ENCODE measurements at places on chromosomes 13 and 19.

GRCh38 chr13:76853921-76854608 is 32.1 kb downstream of the KCTD12 start:
- DNase-seq: no peak

- no peak for DNase-seq
Measured at GRCh38 chr13:41905600-41906254, 55.2 kb downstream of the VWA8 start.

DNA sequence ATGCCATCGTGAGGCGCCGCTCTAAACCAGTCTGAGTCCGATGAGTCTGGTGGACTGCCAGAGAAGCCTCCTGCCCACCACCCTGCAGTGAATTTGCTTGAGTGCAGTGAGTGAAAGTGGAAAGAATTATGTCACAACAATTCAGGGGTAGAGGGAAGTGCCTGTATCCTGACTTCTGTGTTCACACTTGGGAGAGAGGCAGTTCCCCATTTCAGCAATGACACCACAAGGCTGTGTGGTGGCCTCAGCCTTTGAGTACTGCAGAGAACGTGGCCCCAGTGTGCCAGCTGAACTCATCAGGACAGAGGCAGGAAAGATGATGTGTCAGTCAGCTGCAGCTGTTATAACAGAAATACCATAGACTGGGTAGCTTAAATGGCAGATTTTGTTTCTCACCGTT is 155.6 kb downstream of the COG6 start:
- no peak for DNase-seq

- DNase-seq: no peak
Measured at GRCh38 chr13:23952796-23953195, 55.5 kb upstream of the C1QTNF9B start.

GRCh38 chr19:52214241-52214640 is 24.4 kb downstream of the PPP2R1A start:
- no peak for DNase-seq

- DNase-seq: peak; percentile 68
Measured at GRCh38 chr13:39144941-39145533, 106.8 kb downstream of the NHLRC3 start.

DNA sequence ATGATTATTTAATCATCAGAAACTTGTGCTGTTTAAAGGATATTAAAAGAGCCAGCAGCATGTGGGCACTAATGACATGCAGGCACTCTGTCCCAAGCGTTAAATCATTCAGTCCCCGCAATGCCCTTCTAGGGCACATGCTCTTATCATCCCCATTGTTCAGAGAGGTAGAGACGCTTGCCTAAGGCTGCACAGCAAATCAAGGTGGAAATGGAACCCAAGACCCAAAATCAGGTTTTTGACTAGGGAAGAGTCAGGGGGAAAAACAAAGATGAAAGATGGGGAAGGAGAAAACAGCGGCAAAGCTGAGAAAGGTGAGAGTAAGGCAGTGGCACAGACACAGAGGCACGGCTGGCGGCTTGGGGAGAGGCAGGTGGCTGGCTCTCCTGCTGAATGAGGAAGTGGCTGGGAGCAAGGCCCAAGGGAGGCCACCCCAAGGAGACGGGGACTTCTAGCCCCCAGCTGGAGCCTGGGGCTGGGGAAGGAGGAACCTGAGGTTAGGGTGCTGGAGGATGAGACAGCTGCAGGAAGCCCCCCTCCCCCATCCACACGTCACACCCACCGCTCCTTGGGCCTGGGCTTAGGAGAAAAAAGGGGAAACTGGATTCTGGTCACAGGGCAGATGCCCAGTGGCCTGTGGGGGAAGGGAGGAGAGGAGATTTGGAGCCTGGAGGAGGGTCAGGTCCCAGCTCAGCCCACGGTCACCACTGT is 1.0 kb upstream of the TYROBP start:
- no peak for DNase-seq

- DNase-seq: no peak
Measured at GRCh38 chr13:95246292-95247082, 54.8 kb downstream of the ABCC4 start.

GRCh38 chr13:37288057-37288720 is 182.7 kb upstream of the CSNK1A1L start:
- DNase-seq: no peak

- DNase-seq: no peak
Measured at GRCh38 chr13:29515372-29515771, 80.1 kb downstream of the SLC7A1 start.

DNA sequence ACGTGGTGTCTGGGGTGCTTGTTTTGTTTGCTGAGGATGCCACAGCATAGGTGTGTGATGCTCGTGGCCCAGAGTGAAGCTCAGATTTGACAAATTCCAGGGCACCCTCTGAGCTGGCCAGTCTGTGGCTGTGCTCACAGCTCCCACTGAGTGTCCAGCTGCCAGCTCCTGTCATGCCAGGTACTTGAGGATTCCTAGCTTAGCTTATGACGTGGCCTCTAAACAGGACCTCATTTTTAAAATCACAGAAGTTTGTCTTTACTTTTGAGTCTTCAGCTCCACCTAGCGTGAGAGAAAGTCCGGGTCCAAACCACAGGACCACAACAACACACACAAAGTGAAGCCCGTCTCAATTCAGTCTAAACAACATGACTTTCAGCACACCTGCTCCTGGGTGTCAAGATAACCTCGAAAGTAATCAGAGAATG is 117.3 kb downstream of the RAB20 start:
- DNase-seq: no peak

DNA sequence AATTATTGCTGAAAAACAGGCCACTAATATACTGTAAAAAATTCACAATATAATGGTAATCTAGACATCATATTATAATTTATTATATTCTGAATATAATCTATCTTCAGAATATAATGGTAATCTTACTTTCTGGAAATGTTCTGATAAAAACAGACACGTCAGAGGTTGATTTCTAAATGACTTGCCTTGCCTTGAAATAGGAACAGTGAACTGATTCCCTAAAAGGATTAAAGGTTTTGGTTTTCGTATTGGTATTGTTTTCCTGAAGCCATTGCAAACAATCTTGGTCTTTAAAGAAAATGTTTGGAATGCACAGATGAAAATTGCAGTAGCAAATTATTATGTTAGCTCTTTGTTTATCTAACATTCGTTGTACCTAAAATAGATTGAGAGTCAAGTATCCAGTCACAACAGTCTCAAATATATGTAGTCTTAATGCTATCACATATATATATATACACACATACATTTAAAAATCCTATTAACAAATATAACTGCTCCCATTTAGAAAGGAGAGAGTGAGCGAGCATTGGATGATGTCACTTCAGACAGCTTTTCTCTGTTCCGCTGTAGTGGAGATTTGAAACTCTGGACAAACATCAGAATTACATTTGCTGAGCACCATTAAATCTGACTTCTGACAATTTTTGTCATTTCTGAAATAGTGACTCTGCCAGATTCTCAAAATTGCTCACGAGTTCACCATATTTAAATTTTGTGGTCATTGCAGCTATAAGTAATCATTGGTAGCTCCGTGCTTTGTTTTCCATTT is 1.7 kb downstream of the ITM2B start:
- no peak for DNase-seq

GRCh38 chr13:49125964-49126524 is 94.1 kb upstream of the MLNR start:
- no peak for DNase-seq

Measured in forelimb muscle (tissue), 1 donor.